ENCODE measurements at places on chromosomes 5 and 9. TPM values are rescaled to one million over a fixed set of nuclear protein-coding genes. Genes with fewer than 3 reads are reported as not detected.

Gene SLC36A3
- not detected for total RNA-seq

Gene SRP19
- total RNA-seq: 45.9 TPM

Gene PCDHGA2
- 7.7 TPM for total RNA-seq

Gene CDH10
- 0.28 TPM for total RNA-seq

Gene FCN2
- not detected for total RNA-seq

Gene MED7
- total RNA-seq: 9.9 TPM

Gene ARL14EPL
- not detected for total RNA-seq

Gene SHROOM1
- total RNA-seq: 21.9 TPM
